ENCODE measurements at places on chromosomes 3 and 15.

- no peak for DNase-seq
Measured at GRCh38 chr3:71052716-71053115, 530.8 kb downstream of the FOXP1 start.

DNA sequence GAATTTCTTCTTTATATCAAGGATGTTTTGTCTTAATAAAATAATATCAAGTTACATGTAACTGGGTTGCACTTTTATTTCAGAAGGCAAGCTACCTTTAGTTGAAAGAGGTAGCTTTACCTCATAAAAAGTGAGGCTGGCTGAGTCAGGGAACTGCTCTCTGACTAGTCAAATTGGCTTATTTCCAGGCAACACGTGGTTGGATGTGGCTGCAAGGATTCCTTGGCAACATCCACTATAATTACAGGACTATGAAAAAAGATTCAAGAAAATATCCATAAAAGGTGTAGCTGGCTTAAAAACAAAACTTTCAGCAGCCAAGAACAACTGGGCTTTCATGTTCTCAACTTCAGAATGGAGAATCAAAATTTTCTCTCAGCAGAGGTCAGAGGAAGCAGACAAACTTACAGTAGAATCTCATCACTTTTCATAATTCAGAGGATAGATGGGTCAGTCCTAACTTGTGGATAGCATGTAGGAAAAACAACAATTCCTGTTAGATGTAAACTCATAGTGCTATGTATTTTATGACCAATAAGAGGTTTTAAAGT lies 779.1 kb downstream of the MECOM start:
- DNase-seq: no peak

DNA sequence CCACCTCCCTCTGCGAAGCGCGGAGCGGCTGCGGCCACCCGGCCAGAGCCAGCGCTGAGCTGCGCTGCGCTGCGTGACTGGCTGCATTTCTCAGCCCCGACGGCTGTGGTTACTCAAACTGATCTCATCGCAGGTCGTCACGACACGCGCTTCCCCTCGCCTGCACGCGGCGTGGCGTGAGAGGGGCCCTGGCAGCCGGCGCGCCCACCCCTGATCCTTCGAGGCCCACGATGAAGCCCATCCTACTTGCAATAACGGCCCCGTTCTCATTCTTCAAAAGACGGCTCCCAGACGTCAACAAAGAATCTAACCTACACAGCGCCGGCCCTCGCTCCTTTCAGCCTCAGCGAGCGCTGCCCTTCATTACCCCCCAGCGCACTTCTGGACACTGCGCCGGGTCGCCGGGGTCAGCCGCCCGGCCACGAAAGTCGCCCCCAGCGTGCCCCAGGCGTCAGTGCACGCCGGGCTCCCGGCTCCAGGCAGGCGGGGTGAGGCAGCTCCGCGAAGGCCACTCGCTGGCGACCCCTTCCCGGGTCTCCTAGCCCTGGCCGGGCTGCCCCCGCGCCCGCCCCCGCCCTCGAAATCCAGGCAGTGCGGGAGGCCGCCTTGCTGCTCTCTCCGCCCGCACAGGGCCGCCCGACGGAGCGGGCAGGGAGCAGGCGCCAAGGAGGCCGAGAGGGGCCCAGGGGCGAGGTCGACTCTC lies 9.9 kb upstream of the LEKR1 start:
- DNase-seq: peak; percentile 88

DNA sequence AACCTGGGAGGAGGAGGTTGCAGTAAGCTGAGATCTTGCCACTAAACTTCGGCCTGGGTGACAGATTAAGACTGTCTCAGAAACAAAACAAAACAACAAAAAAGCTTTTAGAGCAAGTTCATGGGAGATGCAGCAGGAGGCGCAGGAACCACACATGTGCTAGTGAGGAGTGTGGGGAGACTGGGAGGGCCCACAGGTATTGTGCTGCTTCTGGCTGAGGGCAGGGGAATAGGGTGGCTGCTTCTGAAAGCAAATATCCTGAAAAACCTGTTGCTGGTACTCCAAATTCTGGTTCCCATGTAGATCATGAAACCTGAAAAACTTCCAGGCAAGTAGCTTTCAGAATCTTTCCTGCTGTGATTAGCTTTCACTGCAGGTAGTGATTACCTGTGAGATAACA lies 22.1 kb downstream of the TYRO3 start:
- DNase-seq: no peak

DNA sequence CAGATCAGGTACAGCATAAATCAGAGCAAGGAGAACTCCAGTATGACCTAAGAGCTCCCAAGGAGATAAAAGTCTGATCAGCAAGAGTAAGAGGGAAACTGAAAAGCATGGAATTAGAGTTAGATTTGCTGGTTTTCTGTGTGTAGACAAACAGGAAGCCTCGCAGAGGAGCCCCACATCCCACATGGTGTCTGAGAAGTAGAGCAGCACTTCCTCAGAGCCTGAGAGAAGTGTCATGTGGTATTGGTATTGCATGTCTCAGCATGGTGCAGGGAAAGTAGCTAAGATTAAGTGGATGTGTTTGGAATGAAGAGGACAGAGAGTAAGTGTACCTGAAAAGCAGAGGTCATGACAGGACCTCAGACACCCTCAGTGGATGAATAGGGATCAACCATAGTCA lies 175.4 kb upstream of the GBE1 start:
- DNase-seq: peak; percentile 10

GRCh38 chr3:8736436-8736835 lies 2.8 kb downstream of the CAV3 start:
- no peak for DNase-seq

- no peak for DNase-seq
Measured at GRCh38 chr3:28042707-28043106, 198.7 kb upstream of the CMC1 start.

DNA sequence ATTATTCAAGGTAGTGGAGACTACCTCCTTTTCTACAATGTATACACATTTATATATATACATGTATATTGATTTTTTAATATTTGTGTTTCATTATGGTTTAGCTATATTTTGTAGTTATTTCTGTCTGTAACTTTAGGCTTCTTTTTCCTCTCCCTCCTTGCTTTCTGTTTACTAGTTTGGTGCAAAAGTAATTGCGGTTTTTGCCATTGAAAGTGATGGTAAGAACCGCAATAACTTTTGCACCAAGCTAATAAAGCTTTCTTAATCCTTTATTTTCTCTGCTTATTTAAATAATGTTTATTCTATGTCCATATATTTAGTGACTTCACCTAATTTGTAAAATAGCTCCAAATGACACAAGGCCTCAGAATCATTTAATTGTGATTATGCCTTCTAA lies 195.3 kb upstream of the PLSCR5 start:
- no peak for DNase-seq

- peak; percentile 73 for DNase-seq
Measured at GRCh38 chr3:40923143-40923542, 276.2 kb upstream of the CTNNB1 start.

- DNase-seq: no peak
Measured at GRCh38 chr3:32667072-32667582, 17.9 kb upstream of the CNOT10 start.

DNA sequence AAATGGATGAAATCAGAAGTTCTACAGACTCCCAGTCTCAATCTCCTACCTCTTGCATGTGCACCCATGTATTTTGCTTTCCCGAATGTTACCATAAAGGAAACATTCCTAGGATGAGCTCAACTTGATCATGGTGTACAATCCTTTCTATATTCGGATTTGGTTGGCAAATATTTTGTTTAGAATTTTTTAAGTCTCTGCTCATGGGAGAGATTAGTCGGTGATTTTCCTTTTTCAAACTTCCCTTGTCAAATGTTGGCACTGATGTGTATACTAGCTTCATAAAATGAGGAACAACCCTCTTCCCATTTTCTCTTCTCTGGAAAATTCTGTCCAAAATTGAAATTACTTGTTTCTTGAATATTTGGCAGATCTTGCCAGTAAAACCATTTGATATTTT lies 317.6 kb upstream of the RASGRP1 start:
- DNase-seq: no peak

DNA sequence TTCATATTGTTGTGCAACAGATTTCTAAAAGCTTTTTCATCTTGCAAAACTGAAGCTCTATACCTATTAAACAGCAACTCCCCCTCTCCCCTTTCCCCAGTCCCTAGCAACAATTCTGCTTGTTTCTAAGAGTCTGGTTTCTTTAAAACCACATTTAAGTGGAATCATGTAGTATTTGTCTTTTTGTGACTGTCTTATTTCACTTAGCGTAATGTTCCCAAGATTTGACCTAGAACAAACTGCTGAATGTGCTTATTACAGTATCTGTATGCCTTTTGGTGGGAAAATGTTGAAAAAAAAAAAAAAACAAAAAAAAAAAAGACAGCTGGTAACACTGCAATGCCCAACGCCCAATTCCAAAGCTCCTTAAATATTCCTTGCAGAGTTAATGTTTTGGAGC lies 19.5 kb upstream of the SPESP1 start:
- DNase-seq: no peak

GRCh38 chr3:10883478-10884234 lies 67.6 kb downstream of the SLC6A11 start:
- no peak for DNase-seq

GRCh38 chr3:184228376-184229137 lies 828 bp upstream of the VWA5B2 start:
- DNase-seq: no peak

DNA sequence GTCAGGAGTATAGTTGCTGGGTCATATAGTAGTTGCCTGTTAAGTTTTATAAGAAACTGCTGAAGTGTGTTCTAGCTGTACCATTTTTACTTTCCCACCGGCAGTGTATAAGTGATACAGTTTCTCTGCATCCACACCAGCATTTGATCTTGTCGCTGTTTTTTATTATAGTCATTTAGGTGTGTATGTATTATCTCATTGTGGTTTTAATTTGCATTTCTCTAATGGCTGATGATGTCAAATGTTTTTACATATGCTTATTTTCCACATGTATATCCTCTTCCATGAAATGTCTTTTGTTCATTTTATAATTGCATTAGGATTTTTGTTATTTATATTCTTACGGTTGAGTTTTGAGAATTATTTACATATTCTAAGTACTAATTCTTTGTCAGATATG lies 254.3 kb downstream of the CLSTN2 start:
- no peak for DNase-seq

- no peak for DNase-seq
Measured at GRCh38 chr3:194960446-194961032, 274.9 kb downstream of the FAM43A start.

Measured in CD14-positive monocyte (primary cell).